Kidney (tissue), 22 donors: ENCODE measurements at places on chromosomes 12 and 14. TPM values are rescaled to one million over a fixed set of nuclear protein-coding genes. Genes with fewer than 3 reads are reported as not detected.

LRP10 gene
- 74.7 TPM for polyA plus RNA-seq

PLEKHG7 gene
- 0.45 TPM for polyA plus RNA-seq

NTF3 gene
- polyA plus RNA-seq = 2.9 TPM

POTEG gene
- not detected for polyA plus RNA-seq

KRT71 gene
- not detected for polyA plus RNA-seq

RPL10L gene
- not detected for polyA plus RNA-seq
